Glutamatergic neuron (in vitro differentiated cells): ENCODE measurements at places on chromosomes 5 and 9.

DNA sequence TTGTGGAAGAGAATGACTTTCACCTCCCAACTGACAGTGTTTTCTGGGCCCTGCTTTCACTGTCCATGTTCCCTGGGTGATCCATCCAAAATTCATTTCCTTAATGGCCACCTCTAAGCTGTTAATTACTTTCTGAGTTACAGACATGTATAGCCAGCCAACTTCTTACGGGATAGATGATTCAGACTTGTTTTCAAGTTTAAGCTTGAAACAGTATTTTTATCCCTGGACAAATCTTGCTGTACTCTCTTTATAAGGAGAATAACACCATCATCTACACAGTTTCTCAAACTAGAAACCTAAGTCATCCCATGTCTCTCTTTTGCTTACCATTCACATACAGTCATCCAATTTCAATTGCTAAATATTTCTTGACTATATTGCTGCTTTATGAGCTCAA lies 6.9 kb downstream of the FAM174A start:
- no peak overlapping the region for H3K27ac ChIP-seq
- no peak overlapping the region for H3K4me3 ChIP-seq
- peaks cover 5% of the 10 kb centered on the region for H3K4me1 ChIP-seq
- no peak for DNase-seq

GRCh38 chr9:111287127-111287526 lies 42.9 kb downstream of the OR2K2 start:
- H3K36me3 ChIP-seq, result no peaks in the 10 kb centered on the region
- no peaks in the 10 kb centered on the region for H3K27me3 ChIP-seq
- H3K4me3 ChIP-seq, result no peak overlapping the region
- H3K4me1 ChIP-seq, result no peaks in the 10 kb centered on the region

DNA sequence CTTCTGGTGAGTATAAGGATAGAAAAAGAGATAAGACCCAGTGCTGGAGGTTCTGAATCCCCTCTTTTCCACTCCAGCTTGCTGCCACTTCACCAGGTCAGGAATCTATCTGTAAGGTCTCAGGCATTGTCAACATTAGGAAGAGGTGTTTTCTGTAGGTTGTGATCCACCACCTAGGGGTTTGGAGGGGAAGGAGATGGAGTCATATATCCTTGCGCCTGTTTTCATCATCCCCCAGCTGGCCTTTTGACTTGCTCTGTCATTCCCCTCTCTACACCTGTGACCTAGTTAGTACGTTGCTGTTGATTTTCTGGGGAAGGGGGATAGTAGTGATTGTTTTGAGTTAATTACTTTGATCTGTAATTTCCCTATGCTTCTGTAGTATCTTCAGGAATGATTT lies 20.5 kb downstream of the SPINK5 start:
- peak overlapping the region; percentile 53 for H3K27ac ChIP-seq
- H3K4me3 ChIP-seq, result no peak overlapping the region
- peaks cover 28% of the 10 kb centered on the region for H3K4me1 ChIP-seq
- peaks cover 6% of the 10 kb centered on the region for H3K27me3 ChIP-seq
- peaks cover 4% of the 10 kb centered on the region for H3K36me3 ChIP-seq
- DNase-seq, result no peak

GRCh38 chr5:44046619-44047364 lies 342.4 kb downstream of the FGF10 start:
- no peak overlapping the region for H3K27ac ChIP-seq
- DNase-seq, result no peak
- H3K27me3 ChIP-seq, result peaks cover 2% of the 10 kb centered on the region
- H3K4me1 ChIP-seq, result no peaks in the 10 kb centered on the region
- H3K36me3 ChIP-seq, result no peaks in the 10 kb centered on the region

GRCh38 chr5:89842531-89842930 lies 567.0 kb downstream of the CETN3 start:
- no peaks in the 10 kb centered on the region for H3K27me3 ChIP-seq
- peaks cover 1% of the 10 kb centered on the region for H3K4me1 ChIP-seq
- no peak overlapping the region for H3K4me3 ChIP-seq
- no peaks in the 10 kb centered on the region for H3K36me3 ChIP-seq
- no peak for DNase-seq

DNA sequence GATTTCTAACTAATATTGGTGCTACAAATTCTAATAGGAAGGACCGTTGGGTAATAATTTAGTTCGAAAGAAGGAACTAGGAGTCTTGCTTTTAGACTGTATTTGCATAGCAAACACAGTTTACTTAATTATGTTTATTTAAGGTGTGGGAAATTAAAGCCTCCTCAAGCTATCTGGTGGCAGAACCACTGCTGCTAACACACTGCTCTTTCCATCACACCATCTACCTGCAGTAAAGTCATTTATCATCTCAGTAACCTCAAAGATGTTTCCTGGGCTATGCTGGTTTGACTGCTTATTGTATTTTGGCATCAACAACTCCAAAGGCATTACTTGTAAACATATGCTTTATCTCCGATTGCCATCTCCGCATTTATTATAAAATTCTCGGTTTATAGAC lies 114.3 kb downstream of the DEPDC1B start:
- no peaks in the 10 kb centered on the region for H3K36me3 ChIP-seq
- DNase-seq, result no peak
- H3K4me1 ChIP-seq, result no peaks in the 10 kb centered on the region
- H3K27me3 ChIP-seq, result no peaks in the 10 kb centered on the region
- no peak overlapping the region for H3K27ac ChIP-seq

DNA sequence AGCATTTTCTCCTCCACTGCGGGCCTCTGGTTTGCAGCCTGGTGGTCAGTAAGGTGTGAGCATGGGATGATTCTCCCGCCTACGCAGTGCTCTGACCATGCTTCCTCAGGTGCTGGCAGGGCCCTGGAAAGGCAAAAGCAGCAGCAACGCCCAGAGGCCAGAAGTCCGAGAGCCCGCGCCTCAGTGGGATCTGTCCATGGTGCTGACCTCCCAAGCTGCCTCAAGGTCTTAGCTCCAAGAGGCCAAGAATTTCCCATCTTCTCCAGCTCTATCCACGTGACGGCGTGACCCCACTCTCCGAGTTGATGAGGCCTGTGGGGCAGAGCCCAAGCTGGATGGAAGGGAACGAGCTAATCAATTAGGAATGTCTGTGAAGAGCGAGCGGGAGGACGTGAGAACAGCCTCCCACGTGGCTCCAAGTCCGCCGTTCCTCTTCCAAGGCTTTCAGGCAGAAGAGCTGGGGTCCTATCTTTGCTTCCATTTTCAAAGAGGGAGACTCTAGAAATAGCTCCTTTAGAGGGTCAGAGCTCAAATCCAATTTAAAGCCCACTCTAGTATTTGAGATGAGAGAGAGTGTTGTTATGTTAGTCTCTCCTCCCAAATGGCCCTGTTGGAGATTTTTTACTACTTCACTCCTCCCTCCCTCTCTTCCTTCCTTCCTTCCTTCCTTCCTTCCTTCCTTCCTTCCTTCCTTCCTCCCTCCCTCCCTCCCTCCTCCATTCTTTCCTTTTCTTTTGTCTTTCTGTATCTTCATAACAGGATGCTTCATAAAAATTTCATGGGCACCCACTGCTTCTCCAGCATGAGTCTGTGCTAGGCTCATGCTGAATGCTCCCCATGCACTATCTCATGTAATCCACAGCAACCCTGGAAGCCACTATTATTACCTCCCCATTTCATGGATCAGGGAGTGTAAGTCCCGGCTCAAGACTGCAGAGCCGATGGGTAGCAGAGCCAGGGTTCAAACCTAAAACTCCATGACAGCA lies 69.3 kb downstream of the OLFM1 start:
- H3K4me1 ChIP-seq, result peaks cover 25% of the 10 kb centered on the region
- H3K27ac ChIP-seq, result no peak overlapping the region
